ENCODE measurements at places on chromosomes 11 and 22.

DNA sequence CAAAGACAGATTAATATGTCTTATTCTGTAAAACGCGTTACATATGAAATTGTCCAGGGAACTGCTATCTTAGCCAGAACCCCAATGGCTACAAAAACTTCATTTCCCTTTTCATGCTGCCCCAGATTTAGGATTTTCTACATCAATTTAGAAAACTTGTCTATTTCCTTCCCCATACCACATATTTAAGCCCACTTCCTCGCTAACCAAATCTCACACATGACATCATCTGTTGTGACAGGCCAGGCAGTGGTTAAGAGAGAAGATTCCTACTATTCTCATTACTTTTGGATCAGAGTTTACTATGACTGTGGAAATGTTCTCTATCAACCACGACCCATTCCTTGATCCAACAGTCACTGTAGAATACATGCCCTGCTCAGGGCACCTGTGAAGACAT is 15.9 kb downstream of the CCDC82 start:
- no peak for DNase-seq

GRCh38 chr11:111172321-111172862 is 73.1 kb upstream of the POU2AF2 start:
- no peak for DNase-seq

GRCh38 chr11:72617080-72617762 is 57.0 kb downstream of the PDE2A start:
- DNase-seq = no peak

DNA sequence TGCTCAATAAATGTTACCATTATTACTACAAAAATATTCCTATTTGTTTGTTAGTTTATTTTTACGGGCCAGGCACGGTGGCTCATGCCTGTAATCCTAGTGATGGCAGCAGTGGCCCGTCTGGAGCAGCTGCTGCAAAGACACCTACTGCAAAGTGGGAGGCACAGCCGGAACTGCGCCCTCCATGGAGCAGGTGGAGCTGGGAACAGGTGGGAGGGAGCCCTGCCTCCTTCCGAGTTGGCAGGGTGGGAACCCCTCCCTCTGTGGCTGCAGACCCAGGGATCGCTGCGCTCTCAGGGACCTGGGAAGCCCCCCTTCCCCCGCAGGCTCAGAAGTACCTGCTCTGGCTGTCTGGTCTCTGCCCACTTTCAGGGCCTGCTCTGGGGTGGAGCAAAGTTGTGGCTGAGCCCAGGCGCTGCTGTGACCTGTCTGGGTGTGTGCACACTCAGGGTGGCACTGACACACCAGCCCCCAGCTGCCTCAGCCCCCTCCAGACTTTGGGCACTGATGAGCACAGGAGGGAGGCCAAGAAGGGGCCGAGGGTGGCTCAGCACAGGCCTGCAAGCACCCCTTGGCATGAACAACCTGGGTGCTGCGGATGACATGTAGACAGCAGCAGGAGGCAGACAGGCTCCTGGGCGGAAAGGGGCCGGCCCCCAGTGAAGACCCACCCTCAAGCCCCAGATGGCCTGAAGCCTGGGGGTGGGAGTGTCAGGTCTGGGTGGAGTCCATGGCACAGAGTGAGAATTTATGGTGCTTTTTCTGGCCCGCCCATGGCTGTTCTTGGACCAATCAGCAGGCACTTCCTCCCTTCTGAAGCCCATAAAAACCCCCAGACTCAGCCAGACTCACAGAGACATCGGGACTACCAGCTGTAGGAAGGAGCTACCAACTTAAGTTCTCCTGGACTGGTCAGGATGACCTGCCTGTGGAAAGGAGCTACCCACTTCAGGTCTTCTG is 103.7 kb upstream of the CLMP start:
- DNase-seq = no peak

- no peak for DNase-seq
These were observed 21.5 kb upstream of the TXNRD2 start for GRCh38 chr22:19962909-19963806.

DNA sequence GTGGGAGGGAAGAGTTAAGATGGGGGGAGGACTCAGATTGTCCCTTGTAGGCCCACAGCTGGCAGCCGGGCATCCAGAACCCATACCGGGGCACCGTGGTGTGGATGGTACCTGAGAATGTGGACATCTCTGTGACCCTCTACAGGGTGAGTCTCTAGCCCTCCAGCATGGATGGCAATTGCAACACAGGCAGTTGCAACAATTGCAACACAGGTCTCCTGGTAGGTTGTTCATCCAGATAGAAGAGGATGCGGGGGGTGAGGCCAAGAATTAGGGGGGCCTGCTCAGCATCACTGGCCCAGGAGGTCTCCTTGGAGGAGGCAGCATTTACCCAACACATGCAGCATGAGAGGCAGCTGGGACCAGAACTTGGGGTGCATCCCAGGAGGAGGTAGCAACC is 3.4 kb downstream of the EHBP1L1 start:
- no peak for DNase-seq

DNA sequence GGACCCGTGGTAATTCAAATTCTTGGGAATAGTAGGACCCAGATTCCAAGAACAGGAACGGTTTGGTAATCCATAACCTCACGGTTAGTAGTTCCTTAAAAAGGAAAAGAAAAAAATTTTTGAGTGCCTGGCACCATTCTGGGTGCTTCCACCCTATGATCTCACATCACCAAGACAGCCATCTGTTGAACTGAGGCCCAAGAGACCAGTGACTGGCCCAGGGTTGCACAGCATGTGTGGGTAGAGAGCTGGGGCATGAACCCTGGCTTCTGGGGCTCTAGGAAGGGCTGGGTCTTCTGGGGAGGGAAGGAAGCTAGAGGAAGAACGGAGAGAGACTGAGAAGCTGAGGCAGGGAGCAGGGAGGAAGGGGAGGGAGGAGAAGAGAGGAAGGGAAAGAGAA is 4.7 kb upstream of the SPI1 start:
- no peak for DNase-seq

GRCh38 chr11:67312187-67313021 is 9.1 kb downstream of the SSH3 start:
- DNase-seq = no peak

GRCh38 chr22:50343541-50343935 is 411 bp downstream of the PPP6R2 start:
- DNase-seq = no peak

DNA sequence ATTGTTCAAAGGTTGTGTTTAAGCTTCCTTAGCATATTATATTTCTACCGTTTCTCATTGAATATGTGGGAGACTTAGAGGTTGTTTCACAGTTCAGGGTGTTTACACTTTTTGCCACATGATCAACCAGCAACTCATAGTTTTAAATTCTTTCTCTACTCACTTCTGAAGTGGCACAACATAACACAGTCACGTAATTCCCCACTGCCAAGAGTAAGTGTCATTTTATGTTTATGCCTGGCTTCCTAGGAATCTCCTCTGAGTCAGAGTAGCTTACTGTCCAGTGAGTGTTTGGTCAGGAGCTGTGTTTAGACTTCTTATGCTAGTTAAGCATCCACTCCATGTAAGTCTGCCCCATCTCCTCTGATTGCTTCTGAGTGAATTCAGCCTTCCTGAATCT is 520.8 kb upstream of the KIRREL3 start:
- no peak for DNase-seq

- no peak for DNase-seq
These were observed 7.5 kb upstream of the CSTF3 start for GRCh38 chr11:33168709-33169200.

DNA sequence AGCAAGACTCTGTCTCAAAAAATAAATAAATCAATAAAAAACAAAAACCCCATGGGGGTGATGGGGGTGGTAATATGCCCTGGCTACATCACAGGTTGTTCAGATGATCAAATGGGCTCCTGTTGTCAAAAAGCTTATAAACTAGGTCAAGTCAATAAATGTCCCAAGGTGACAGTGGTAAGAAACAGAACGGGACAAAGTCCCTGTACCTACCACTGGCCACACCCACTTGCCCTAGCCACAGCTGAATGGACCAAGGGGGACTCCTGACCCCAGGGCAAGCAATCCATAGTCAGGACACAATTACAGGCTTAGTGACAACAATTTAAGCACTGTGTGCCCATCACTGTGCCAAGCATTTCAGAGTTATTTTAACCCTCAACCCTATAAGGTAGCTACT is 6.0 kb downstream of the NAGA start:
- no peak for DNase-seq

DNA sequence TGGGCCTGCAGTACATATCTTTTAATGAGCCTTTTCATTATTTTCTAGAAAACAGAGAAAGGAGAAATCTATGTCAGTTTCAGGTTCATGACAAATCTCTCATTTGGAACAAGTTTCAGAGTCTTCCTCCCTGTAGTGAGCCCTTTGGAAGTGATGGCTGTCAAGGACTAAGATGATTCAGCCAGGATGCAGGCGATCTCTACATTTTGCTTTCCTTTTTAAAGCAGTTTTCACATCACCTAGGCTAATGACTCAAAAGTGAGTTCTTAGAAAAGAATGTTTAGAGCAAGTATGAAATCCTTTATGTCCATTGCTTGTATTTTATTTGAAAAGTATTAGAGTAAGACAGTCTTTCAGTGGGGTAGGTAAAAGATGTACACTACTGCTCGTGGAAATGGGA is 130.1 kb downstream of the TRPC6 start:
- DNase-seq = no peak

DNA sequence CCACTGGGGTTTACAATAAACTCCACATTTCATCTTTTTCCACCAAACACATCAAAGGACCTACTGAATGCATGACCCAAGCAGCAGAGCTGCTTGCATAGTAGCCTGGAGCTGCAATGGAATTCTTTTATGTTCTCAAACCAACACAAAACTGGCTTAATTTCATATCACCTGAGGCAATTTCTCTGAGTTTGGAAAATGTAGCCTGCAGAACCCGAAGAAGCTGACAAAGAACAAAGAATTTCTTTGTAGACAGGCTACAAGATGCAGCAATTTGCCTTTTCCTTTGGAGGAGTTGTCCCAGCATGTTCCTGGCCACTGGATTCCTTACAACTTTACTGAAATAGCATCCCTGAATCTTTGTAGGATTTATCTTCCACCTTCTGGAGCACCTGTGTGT is 5.5 kb upstream of the TECTA start:
- no peak for DNase-seq

GRCh38 chr11:2104524-2105440 is 34.4 kb downstream of the IGF2 start:
- DNase-seq = no peak

GRCh38 chr11:109854731-109855130 is 238.5 kb upstream of the ZC3H12C start:
- no peak for DNase-seq

GRCh38 chr22:44546686-44547310 is 48.8 kb upstream of the RTL6 start:
- no peak for DNase-seq

DNA sequence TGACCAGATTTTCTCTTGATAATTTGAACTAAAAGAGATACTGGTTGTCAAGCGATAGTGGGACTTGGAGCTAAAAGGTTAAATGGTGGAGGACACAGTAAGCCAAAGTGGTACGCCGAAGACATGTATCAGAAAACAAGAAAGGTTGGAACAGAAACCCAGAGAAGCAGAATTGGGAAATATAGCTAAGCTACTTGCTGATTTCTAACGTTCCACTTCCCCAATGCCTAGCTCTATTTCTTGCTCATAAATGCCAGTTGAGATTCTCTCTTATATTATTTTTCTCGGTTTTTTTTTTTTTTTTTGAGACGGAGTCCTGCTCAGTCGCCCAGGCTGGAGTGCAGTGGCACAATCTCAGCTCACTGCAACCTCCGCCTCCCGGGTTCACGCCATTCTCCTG is 12.7 kb downstream of the TMEM41B start:
- DNase-seq = no peak

GRCh38 chr11:126608658-126609057 is 253.2 kb downstream of the ST3GAL4 start:
- peak; percentile 54 for DNase-seq

DNA sequence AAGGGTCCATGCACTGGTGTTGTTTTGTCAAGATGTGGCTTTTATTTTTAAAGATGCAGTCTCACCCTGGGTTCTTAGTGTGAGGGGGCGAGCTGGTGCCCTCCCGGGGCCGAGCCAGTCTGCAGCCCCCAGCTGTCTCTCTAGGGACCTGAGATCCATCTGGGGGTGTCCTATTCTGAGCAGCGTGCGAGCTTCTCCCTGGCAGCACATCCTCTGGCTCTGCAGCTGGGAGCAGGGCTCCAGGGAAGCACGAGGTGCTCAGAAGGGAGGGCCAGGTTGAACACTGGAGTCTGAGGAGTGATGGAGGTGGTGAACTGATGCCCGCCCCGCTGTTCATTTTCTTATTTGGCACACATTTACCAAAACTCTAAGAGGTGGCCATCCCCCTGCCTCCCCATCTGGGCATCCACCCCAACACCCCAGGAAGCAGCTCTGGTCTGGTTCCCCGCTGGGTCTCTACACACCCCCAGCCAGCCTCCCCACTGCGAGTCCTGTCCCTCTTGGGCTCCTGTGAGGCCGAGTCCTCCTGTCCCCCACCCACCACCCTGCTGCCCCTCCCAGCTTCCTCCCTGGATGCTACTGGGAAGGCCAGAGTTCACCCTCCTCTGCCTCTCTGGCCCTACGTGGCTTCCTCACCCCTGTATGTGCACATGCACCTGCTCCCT is 956.4 kb downstream of the BRD1 start:
- DNase-seq = no peak

DNA sequence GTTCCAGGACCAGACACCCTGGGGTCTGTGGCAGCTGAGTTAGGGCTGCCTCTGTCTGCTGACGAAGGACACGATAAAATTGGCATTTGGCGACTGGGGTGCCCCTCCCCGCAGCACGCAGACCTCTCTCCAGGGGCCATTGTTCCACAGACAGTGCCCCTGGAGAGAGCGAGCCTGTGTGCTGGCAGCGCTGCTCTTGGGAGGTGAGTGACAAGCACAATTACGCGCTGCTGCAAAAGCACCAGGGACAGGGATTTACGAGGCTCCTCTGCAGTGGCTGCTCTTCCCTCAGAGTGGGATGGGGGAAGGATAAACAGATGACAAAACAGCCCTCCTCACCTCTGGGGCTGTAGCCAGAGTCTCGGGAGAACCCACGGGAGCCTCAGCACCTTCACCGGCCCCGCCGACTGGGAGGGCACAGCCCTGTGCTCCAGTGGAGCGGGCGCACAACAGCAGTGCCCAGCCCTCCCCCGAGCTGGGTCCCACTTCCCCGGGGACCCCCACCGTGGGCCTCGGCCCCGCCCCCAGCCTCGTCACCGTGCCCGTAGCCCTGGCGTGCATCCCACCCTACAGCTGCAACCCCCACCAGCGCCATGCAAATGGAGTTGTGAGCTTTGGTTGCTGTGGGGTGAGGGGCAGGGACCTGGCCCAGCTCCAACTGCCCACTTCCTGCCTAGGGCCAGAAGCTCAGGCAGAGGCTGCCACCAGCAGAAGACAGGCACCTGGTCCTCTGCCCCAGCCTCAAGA is 19.6 kb downstream of the CHID1 start:
- DNase-seq = peak; percentile 44

- DNase-seq = no peak
These were observed 10.6 kb downstream of the MMP20 start for GRCh38 chr11:102614485-102614884.

GRCh38 chr22:34805771-34806170 is 260.2 kb upstream of the ISX start:
- DNase-seq = no peak

- DNase-seq = no peak
These were observed 2.1 kb downstream of the INPPL1 start for GRCh38 chr11:72226701-72227100.

- no peak for DNase-seq
These were observed 204.7 kb downstream of the ST3GAL4 start for GRCh38 chr11:126560221-126560620.
